ENCODE measurements at places on chromosomes 1 and 21.

DNA sequence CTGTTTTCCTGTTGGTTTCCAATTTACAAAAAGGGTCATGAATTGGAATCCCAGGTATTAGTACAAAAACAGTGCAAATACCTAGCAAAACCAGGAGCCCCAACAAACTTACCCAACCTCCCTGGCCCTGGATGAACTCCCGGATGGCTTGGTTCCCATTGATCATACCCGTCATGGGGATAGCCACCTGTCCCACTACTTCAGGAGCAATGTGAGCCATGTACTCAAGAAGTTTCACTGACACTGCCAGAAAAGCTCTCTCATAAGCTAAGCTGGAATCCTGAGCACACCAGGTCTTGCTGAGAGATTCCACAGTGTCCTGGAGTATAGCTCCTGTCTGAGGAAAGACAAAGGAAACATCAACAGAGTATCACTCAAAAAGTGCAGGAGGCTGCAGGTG is 5.7 kb downstream of the BCL2L15 start:
- DNase-seq = no peak

- no peak for DNase-seq
Observed at GRCh38 chr1:41404308-41404761, 43.1 kb downstream of the FOXO6 start.

DNA sequence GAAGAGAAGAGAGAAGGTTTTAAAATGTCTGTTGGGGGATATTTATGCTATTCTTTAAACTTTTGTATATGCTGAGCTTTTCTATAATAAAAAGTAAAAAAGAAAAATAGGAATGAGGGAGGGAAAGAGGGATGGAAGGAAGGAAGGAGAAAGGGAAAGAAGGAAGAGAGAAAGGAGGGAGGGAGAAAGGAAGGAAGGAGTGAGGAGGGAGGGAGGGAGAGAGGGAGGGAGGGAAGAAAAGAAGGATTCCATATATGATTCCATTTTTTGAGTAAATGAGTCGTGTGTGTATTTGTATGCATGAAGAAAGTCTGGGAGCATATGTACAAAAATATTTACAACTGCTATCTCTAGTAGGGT is 120.9 kb upstream of the ZBTB40 start:
- DNase-seq = no peak

GRCh38 chr1:74245168-74245772 is 10.1 kb downstream of the TNNI3K start:
- DNase-seq = no peak

GRCh38 chr1:174142836-174143235 is 16.5 kb upstream of the RABGAP1L start:
- DNase-seq = no peak

DNA sequence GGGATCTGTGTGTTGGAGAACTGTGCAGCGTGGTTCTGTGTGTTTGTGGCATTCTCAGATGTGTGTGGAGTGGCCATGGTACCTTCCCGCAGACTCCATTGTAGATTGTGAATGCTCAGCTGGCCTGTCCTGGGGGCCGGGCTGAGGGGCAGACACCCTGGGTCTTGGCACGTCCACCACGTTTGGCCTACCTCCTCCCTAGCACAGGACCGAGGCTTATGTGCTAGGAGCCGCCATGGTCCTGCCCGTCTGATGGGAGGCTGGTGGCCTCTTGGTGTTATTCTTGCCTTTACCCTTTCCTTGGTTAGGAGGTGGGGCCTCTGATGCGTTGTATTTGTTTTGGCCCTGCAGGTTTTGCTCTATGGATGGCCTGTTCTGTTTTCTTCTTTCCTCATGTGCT is 25.1 kb downstream of the SNAP47 start:
- no peak for DNase-seq

DNA sequence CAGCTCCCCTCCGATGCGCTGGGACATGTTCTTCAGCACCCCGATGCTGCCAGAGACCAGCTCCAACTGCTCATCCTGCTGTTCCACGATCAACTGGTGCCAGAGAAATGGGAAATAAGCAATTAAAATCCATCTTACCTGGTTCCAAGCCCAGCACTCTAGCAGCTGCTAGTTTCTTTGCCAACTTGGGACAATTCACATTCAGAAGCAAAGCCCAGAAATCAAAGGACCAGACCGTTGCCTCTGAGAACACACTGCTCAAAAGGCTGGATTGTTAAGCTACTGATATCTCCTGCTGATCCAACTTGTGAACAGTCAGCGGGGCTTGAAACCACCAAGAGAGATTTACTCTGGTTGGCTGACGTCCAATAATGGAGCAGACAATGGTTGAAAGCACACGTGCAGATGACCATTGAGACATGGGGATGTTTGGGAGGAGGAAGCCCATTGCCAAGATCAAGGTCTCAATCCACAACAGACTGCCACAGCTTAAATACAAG is 34.4 kb downstream of the STX6 start:
- DNase-seq = no peak

DNA sequence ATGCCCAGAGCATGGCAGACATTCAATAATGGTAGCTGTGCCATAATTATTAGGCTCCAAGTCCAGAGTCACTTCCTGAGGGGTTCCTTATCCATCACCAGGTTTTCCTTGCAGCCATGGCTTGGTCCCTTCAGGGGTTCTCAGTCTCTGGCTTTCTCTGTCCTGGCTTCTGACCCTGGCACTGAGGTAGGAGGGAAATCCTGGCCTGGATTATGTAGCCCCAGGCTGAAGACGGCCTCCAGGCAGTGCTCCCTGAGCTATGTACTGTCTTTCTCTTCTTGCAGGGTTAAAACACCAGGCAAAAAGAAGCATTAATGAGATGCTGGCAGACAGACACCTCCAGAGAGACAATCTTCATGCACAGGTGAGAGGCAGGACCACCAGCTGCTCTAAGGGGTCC is 9.5 kb upstream of the PADI3 start:
- no peak for DNase-seq

DNA sequence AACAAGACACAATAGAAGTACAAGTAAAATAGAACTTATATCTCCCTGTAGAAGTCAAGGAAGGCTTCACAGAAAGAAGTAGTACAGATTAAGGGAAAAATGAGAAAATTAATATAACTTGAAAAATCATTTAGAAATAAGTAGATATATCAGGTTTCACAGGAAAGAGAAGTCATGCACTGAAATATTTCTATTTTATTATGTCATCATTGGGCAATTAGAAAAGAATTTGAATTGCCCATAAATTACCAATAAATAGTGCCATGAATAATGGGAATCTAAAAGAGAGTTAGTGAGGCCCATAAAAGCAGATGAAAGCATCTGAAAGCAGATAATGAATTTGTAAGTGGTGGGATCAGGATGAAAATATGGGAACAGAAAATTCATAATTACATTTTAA is 1597.8 kb downstream of the PLA2G4A start:
- DNase-seq = no peak
